ENCODE measurements at places on chromosomes 6 and 20.
A peak's percentile ranks its signal among the peaks of the same experiment; 100 is the strongest.

DNA sequence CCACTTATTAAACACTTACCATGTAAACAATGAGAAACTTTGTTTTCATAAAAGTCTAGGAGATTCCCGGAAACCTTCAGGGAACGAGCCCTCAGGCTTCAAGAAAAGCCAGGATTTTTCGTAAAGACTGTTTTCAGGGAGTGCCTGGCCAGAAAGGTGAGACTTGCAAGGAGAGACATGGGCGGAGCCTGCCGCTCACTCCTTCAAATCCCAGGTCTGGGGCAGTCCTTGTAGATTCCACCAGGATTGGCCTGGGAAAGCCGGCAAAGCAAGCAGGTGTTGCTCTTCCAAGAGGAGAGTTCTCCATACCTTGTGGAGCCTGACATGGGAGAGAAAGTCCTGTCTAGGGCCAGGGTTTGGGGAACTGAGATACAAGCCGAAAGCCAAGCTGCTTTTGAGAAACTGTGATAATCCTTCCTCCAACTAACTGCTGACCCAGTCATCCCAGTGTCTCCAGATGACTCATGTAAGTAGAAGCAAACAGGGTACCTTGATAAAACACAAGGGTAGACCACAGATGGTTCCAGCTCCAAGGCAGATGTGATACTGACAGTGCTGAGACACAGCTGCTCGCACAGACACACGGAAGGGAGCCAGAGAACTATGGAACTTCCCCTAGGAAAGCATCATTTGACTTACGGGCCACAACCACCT is 69.4 kb upstream of the NAA20 start:
- peak; percentile 16 for DNase-seq

GRCh38 chr20:38303908-38304379 is at the start of gene BPI:
Gene BPI (plus strand): TSS chr20:38304156. CDS start chr20:38304224, 68 bp downstream.
- no peak for DNase-seq

DNA sequence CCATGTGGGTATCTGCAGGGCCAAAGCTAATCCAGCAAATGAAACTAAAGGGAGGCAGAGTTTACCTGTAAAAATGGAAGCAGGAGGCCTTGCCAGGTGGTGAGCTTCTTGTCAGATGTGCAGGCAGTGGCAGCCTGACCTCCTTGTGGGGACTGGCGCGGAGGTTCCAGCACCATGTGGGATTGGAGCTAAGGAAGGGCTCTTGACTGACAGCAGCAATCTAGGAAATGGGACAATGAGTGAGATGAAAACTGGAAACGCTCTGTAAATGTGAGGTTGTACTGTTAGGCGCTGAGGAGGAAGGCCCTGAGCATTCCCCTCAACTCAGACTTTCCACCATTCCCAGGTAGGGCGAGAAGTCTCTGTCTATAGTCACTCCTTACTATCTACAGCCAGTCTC is 81.8 kb upstream of the ARMC2 start:
- DNase-seq, result no peak

DNA sequence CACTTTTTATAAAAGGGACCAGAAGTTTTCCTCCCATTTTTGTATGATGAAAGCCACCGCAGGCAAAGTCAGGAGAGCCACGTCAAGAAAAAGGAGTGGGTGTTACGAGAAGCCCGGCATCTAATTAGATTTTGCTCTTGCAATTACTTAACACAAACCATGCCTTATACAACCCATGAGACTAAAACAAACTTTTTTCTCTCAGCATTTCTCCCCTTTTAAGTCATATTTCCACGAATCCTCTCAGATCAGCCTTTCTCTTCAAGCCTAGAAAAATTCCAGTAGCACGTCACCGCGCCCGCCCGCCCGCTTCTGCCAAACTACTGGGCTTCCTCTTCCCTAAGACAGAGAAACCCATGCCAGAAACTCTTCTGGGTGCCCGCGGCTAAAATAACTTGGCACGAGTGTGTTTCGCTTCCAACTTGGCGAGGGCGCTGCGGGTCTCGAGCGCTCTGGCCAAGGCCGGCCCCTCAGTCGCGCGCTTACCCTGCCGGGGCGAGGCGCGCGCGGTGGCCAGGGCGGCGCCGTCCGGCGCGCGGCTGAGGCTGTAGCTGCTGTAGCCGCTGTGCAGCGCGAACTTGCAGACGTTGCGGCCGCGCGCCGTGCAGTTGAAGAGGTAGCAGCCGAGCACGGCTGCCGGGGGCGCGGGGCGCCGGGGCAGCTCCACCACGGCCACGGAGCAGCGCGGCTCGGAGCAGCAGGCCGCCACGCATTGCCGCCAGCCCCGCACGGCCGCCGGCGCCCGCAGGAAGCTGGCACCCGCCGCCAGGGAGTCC is 1.0 kb downstream of the LRP11 start:
- DNase-seq, result peak; percentile 88

- DNase-seq, result no peak
Measured at GRCh38 chr6:88499436-88499835, 333.3 kb upstream of the CNR1 start.

DNA sequence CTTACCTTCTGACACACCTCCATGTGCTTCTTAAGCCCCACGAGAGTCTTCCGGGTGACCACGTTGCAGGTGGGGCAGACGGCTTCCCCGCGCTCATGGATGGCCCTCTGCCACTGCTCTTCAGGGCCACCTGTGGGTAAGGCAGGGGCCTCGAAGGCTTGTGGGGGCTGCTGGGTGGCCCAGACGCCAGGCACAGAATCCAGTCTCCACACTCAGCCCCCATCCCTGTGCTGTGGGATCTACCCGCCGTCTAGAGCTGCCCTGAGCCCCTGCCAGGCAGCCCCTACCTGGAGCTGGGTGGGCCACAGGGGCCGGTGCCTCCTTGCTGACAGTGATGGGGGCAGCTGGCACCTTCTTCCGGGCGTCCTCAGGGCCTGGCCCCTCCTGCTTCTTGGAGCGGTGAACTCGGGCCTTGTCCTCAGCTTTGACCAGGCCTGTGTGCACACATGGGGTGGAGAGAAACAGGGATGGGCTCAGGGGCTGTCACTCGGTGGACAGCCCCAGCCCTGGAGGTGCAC is 5.9 kb downstream of the ZNF512B start:
- DNase-seq, result no peak

GRCh38 chr6:41334482-41335040 is 847 bp upstream of the NCR2 start:
- no peak for DNase-seq

DNA sequence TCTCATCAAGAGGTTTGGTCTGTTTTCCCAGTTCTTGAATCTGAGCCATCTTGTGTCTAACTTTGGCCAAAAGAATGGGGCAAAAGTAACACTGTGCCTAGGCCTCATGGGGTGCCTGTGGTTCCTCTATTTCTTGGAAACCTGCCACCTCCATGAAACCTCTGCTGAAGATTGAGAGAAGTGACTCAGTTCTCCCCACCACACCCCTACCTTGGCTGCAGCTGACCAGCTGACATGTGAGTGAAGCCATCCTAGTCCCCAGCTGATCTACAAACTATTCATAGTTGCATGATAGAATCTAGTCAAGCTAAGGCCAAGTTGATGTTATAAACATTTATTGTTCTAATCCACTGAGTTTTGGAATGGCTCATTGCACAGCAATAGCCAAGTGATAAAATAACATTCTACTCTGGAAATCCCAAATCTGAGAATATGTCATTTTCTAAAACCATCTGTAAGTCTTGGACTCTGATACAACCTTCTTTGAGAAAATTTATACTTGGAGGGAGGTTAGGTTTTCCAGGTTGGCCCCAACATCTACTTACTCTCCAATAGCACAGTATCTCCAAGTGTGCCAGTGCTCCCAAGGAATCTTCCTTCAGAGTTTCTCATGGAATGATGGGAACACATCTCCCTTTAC is 107.0 kb upstream of the SMLR1 start:
- no peak for DNase-seq

DNA sequence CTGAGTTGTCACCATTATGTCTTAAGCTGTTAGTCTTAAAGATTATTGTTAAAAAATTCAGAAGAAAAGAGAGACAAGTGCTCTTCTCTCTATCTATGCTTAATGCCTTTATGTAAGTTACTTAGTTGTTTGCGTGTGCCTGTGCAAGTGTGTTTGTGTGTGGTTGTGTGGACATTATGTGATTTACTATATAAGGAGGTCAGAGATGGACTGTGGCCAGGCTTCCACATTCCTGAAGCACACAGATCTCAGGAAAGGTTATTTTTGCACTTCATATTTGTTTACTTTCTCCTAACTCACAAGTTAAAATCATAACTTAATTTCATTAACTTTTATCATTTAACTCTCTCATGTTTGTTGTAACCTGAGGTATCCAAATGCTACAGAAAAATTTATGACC is 14.5 kb downstream of the ENPP4 start:
- no peak for DNase-seq

GRCh38 chr6:53815381-53816119 is 20.7 kb downstream of the LRRC1 start:
- peak; percentile 41 for DNase-seq

- peak; percentile 73 for DNase-seq
Measured at GRCh38 chr20:10519361-10520046, 84.4 kb downstream of the SLX4IP start.

GRCh38 chr20:36957875-36958667 is 6.6 kb upstream of the SAMHD1 start:
- DNase-seq, result no peak

DNA sequence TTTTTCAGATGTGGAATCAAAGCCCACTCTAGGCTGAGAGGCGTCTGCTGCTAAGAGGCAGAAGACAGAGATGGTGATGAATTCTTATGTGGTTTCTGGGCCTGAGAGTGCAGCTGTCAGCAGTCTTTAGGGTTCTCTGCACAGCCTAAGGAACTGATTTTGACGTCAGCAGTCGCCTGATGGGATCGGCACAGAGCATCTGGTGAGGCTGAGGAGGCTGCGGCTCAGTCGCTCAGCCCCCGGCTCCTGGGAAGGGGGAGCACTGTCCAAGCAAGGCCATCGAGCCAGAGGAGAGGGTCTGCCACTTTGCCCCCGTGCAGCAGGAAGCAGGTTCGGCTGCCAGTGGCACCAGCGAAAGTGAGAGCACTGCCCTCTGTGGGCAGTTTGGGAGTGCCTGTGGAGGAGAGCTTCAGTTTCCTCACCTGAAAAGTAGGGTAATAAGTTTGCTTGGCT is 92.5 kb downstream of the TCP11 start:
- no peak for DNase-seq

- DNase-seq, result no peak
Measured at GRCh38 chr20:51249215-51249614, 226.3 kb upstream of the KCNG1 start.

GRCh38 chr20:44075191-44075949 is 111.6 kb downstream of the JPH2 start:
- DNase-seq, result no peak

DNA sequence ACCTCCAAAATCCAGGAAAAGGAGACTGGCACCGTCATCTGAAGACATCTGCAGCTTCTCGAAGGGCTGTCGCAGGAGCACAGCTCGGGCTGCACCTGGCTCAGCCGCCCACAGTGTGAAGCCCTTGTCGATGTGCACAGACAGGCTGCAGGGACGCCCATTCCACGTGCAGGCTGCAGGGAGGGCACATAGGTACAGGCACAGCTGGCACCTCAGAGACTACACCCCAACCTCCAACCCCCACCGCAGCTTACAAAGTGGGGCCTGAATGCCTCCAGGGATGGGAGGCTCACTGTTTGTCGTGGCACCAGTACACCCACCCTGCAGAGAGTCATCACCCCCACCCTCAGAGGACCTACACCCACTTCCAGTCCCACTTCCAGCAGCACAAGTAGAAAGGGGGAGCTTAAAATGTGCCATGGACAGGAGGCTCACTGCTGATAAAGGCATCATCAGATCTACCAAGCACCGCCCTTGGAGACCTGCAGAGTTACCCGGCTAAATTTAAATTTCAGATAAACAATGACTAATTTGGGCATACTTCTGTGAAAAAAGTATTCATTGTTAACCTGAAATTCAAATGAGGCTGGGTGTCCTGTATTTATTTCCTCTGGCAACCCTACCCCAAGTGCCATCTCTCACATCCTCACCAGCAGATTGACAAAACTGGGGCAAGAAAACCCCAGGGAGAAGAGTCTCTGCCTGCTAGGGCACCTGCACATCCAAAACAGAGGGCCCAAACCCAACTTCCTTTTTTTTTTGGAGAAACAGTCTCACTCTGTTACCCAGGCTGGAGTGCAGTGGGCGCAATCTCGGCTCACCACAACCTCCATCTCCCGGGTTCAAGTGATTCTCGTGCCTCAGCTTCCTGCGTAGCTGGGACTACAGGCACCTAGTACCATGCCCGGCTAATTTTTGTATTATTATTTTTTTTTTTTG is 7.7 kb upstream of the CDK5RAP1 start:
- no peak for DNase-seq

DNA sequence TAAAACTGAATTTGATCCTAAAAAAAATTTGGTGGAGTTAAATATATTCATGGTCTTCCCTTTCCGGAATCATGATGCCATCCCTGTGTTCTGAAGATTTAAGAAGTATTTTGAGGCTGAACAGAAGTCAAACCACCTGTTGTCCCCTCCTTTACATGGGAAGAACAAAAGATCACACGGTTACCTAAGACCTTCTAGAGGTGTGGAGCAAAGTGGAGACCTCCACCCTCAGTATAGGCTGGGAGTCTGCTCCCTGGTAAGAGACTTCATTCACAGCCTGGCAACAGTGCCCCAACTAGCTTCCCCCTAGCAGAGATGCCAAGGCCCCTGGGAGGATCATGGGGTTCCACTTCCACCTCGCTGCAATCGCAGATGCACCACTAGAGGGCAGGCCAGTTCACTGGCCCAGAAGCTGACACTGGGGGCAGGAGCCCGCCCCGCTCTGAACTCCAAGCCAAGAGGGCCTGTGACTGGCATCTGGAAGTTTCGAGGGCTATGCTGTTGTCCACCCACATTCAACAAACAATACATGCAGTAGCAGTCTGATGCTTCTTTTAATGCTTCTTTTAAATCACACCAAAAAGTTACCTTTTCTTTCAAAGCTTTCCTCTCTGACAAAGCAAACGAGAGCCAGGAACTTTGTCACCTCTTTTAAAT is 19.5 kb upstream of the UBE2J1 start:
- DNase-seq, result peak; percentile 37

- DNase-seq, result no peak
Measured at GRCh38 chr6:46549155-46549554, 57.9 kb upstream of the RCAN2 start.

- DNase-seq, result no peak
Measured at GRCh38 chr20:13432126-13432525, 206.6 kb downstream of the TASP1 start.
